Activated naive CD4-positive, alpha-beta T cell treated with anti-CD3 and anti-CD28 coated beads for 36 hours (primary cell): ENCODE measurements at places on chromosomes 12 and 14.

DNA sequence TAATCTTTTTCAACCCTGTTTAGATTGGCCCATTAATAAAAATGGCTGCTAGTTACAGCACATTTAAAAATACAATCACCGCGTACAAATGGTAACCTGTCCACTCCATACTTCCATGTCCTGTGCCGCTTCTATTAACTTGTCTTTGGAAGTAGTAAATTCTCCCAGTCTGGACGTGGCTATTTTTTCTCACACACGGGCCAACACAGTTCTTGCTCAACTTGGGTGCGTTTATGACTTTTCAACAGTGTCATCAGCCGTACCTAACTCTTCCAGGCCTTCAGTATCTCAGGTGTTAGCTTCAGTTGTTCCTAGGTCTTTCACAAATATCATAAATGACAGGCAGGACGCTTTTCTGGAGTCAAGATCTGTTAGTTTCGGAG is 475 bp upstream of the PCNX1 start:
- no peak for DNase-seq

- DNase-seq, result no peak
These were observed 198.1 kb upstream of the PLXNC1 start for GRCh38 chr12:93950311-93950710.

DNA sequence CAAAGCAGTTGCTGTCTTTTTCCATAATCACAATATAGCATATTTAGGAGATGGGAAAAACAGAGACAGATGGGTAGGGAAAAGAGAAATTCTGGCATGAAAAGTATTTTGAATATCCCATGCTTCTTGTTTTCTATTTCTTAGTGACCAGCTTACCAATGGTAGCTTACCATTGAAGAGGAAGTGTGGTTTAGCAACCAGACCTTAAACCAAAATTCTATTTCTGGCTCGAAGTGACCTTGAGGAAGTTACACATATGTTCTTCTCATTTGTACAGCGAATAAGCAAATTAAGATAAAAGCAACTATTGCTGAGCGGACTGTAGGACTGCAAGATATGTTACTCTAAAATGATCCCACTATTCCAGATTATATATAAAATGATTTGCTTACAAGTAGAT is 82.9 kb downstream of the FGD4 start:
- no peak for DNase-seq

DNA sequence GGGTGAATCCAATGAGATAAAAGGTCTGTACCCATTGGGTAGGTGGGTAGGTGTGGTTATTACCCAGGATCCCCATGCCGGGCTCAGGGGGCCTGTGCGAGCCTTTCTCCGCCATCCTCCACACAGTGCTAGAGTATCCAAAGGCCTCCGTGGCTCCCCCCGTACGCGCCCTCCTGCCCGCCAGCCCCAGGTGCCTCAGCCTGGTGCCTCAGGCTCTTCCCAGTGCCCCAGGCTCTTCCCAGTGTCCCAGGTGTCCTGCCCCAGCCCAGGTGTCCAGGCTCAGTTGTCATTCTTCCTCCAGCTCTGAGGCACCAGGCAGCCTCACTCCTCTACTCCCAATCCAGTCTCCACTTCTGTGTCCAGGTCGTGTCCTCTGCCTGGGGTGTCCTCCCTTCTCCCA is 27.6 kb upstream of the YY1 start:
- no peak for DNase-seq

- DNase-seq, result no peak
These were observed 121.9 kb upstream of the SLC38A2 start for GRCh38 chr12:46494424-46494823.

DNA sequence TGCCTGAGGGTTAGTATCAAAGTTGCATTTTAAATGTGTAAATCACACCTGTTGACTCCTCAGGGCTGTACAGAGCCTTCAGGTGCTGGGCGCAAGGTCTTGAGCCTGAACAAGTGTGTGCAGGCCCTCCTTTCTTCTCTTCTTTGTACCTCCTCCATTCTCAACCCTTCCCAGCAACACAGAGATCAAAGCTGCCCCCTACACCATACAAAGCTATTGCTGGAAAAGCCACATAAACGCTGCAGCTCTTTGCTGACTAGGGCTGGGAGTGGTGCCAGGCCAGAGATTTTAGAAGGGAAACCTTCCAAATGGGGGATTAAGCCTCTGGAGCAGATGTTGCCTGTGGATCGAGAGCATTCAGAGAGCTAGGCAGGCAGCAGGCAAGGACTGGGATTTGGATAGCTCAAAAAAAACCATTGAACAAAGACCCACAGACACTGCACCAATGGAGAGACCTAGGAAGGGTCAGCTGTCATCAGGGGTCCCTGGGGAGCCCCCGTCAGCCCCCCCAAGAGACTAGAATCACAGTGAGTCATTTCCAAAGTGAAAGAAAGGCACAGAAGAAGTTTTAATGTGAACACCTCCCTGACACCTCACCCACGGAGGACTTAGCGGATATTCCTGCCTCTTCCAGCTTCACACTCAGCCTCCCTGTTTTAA is 18.2 kb upstream of the SUSD6 start:
- no peak for DNase-seq

DNA sequence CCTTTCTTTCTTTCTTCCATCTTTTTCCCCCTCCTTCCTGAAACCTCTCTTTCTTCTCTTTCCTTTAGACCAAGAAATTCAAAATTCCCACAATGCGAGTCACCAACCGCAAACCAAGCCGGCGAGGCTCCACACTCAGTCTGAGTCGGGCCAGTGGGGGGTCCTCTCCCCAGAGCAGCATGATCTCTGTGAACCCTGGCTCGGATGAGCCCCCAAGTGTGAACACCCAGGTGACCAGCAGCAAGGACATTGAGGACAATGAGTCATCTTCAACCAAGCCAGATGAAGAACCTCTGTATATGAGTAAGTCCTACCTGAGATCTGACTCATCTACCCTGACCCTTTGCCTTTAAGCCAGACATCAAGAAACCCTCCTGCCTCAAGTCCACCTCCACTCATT is 88.6 kb upstream of the TMEM233 start:
- no peak for DNase-seq

DNA sequence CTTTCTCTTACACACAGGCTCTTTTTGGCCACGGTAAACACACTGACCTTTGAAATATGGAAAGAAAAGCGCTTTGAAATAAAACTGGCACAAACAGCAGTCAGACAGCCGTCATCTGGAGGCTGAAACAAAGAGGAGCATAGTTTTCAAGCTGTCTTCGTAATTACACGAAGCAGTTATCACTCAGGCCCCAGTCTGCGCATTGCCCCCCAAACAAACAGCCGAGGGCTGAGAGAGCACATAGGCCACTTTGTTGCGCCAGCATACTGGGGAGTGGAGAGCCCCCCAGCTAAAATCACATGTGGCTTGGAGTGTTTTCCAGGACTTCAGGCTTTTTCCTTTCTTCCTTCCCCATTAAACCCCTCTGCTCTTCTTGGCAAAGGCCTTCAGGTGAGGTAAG is 142.9 kb upstream of the BTG1 start:
- DNase-seq, result no peak

- DNase-seq, result peak; percentile 61
These were observed 113.3 kb downstream of the FOXN3 start for GRCh38 chr14:89303456-89304435.

GRCh38 chr12:2844786-2845185 is 10.0 kb upstream of the NRIP2 start:
- DNase-seq, result no peak

GRCh38 chr14:39946807-39947206 is 514.6 kb upstream of the FBXO33 start:
- DNase-seq, result no peak

- DNase-seq, result peak; percentile 63
These were observed 21.8 kb downstream of the CHST11 start for GRCh38 chr12:104478396-104479122.

- DNase-seq, result no peak
These were observed 660 bp upstream of the MCRS1 start for GRCh38 chr12:49568442-49569162.

DNA sequence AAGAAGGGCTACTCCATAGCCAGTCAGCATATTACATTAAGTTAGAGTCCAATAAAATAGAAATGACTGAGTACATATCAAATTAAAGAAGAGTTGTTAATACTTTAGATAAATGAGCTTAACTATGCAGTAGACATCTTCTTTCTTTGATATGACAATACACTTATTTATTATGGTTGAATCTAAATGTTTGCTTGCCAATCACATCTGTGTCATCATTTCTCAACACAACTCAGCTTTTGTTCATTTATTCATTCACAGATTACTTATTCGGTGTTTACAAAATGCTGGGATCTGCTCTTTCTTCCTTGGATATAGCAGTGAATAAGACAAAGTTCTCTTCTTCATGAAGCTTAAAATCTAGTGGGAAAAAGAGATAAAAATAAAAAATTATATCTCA is 614.6 kb upstream of the ATP2B1 start:
- no peak for DNase-seq

GRCh38 chr12:121637231-121637914 is 11.0 kb downstream of the ORAI1 start:
- peak; percentile 82 for DNase-seq

- no peak for DNase-seq
These were observed 76.7 kb downstream of the NKX2-1 start for GRCh38 chr14:36443374-36443773.

DNA sequence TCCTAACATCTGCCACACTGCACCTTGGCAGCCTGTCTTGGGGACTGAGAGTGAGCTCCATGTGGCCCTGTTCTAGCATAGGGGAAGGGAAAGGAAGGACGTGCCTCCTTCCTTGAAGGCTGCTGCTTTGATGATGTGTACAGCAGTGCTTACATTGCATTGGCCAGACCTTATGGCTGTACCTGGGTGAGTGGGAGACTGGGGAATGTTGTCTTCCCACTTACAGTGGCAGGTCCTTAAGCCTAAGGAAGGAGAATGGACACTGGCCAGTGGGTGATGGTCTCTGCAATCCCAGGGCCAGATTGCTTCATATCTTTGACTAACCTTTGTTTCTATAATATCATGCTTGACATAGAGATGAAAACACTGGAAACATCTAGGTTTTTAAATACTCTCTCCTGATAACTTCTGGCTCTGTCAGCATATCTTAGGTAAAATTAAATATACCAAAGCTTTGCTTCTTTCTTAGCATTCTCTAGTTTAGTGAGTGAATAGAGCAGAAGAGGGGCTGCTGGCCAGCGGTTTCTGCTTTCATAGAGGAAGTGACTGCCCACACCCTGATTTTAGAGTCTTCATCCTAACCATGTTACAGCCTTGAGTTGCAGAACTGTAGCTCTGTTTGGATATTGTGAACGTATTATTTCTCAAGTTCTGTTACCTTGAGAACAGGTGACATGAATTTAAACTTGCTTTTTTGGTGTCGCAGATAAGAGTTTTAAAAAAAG is 27.2 kb downstream of the KLC1 start:
- no peak for DNase-seq

GRCh38 chr14:92473261-92473968 is 40.2 kb upstream of the RIN3 start:
- no peak for DNase-seq

- DNase-seq, result no peak
These were observed 112.4 kb upstream of the MAX start for GRCh38 chr14:65214741-65215140.

GRCh38 chr14:61733972-61734371 is 28.2 kb upstream of the SNAPC1 start:
- DNase-seq, result no peak

DNA sequence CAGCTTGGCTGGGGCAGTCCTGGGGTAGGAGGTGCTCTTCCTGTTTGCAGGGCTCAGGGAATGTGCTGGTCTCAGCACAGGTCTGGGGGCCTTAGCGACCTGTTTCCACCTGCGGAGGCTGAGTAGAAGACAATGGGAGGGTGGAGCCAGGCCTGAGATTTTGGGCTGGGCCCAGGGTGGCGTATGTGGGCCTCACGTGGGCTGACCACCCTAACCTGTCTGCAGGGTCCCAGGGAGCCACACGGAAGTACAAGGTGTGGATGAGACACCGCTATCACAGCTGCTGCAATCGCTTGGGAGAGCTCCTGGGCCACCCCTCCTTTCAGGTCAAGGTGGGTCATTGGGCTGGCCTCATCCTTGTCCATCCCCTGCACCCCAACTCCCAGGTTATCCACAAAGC is 1.1 kb downstream of the NOC4L start:
- DNase-seq, result no peak

GRCh38 chr14:75521415-75522199 is 662 bp upstream of the BATF start:
- peak; percentile 37 for DNase-seq

- DNase-seq, result no peak
These were observed 8.8 kb upstream of the LGR5 start for GRCh38 chr12:71430756-71431155.

GRCh38 chr12:70744178-70744577 is 106.9 kb upstream of the PTPRB start:
- DNase-seq, result no peak

DNA sequence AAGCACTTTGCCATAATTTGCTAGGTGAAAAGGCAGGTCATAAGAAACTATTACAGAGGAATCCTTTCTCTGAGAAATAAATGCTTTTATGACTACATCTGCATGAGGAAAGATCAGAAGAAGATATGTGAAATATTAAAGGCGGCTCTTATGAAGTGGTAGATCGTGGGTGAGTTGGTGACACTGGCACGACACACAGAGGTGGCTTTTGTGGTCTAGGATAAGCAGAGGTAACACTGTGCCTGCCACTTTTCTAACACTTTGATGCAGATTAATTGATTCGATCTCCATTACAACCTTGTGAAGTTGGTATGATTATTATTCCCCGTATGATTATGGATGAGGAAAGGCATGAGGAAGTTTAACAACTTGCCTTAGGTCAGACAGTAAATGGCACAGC is 60.0 kb upstream of the ELK3 start:
- DNase-seq, result no peak

DNA sequence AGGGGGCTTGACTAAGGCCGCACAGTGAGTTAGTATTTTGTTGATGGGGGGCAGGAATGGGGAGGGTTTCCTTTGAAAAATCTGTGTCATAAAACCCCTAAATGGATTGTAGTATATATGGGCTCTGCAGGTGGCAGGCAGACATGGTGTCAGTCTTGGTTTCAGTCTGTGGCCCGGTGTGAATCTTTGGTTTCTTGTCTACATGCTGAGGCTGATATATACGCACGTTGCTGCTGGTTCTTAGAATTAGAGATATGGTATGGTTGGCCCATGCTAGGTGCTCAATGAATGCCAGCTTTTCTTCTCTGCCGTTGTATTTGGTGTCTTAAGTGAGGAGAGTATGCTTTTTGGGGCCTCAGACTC is 73.1 kb downstream of the TSPAN9 start:
- no peak for DNase-seq

GRCh38 chr12:7650091-7650490 is 15.6 kb downstream of the APOBEC1 start:
- no peak for DNase-seq

- peak; percentile 100 for DNase-seq
These were observed at the start of gene CBX5 for GRCh38 chr12:54279632-54280467. TSS of gene CBX5 (minus strand) at chr12:54280122. CDS start at chr12:54257650, 22,472 bp downstream.

GRCh38 chr12:53230108-53230845 is 1.7 kb downstream of the RARG start:
- no peak for DNase-seq

GRCh38 chr14:104805326-104805678 is 4.4 kb downstream of the ZBTB42 start:
- DNase-seq, result no peak
